Activated CD4-positive, alpha-beta T cell treated with anti-CD3 and anti-CD28 coated beads, Interleukin-2, amount 50 U/mL, for 48 hours (primary cell): ENCODE measurements at places on chromosomes 7 and 10.

DNA sequence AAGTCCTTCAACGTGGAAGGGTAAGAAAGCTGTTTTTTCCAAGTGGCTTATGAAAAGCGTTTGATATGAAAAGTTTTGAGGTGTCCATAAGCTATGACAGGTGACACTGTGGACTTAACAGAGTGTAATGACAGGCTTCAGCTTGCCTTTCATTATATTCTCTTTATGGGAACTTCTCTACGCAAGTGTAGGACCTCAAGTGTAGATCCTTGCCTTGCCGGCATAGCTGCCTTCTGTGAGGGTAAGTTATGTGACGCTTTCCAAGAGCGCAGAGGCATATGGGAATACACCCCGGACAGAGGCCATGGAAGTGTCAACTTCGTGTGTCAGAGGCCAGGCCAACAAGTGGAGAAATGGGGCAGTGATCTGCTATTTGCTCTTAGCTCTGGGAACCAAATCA is 91.9 kb downstream of the GALNT11 start:
- no peak for DNase-seq

- no peak for DNase-seq
These were observed 174.8 kb upstream of the FZD1 start for GRCh38 chr7:91089382-91089963.

GRCh38 chr7:74376256-74377036 is 77.3 kb upstream of the GTF2IRD1 start:
- no peak for DNase-seq

GRCh38 chr7:99123571-99124033 is 20.3 kb downstream of the SMURF1 start:
- DNase-seq = no peak

DNA sequence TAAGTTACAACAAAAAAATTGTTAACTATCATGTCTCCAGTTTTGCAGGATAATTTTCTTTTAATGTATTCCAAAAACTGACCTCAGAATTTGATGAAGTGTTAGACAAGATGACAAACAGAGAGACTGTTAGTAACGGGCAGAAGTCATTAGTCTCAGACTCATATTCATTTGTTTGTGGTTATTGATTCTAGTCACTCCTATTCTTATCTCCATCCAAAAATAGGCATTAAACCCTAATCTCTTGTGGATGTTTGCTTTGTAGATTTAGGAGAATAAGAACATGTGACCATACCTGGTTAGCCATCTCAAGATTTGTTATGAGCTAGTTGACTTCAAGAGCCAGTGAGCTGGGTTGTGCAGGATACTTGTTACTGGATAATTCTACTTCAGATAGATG is 261.1 kb downstream of the AUTS2 start:
- DNase-seq = no peak
